ENCODE measurements at places on chromosomes 7 and 10. TPM values are rescaled to one million over a fixed set of nuclear protein-coding genes. Genes with fewer than 3 reads are reported as not detected.

Gene TRIM50
- total RNA-seq, result 0.20 TPM

Gene PLEKHS1
- total RNA-seq, result not detected

DNA sequence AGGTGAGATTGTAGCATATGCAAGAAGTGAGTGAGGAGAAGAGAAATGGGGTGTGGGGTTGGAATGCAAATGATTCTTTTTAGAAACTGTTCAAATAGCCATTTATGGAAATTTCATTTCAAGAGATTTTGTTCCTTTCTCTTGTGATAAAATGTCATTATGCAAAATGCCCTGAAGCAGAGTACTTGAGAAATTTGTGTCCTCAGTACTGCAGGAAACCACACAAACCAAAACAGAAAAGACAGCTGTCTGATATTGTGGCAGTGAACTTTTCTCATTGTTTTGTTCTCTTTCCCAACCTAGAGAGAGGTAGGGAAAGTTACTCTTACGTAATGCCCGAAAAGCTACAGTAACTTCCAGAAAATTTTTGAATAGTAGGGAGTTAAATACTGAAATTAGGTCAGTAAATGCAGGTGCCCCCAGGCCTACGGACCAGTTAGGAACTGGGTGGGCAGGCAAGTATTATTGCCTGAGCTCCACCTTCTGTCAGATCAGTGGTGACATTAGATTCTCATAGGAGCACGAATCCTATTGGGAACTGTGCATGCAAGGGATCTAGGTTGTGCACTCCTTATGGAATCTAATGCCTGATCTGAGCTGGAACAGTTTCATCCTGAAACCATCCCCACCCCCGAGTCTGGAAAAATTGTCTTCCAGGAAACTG, 34.0 kb downstream of the DLD start:
- no peak for DNase-seq

DNA sequence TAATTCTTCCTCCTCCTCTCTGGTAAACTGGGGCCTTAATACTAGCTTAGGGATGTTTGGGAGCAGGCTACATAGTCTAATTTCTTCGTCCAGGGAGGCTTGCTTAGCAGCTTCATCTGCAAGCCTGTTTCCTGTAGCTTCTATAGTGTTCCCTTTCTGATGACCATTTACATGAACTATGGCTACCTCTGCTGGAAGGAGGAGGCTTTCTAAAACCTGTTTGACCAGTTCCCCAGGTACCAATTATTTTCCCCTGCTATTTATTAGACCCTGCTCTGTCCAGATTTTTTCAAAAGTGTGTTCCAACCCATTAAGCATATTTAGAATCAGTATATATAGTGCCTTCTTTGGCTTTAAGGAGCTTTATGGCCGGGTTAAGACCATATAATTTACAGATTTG, 38.8 kb upstream of the DNAH11 start:
- DNase-seq, result no peak

DNA sequence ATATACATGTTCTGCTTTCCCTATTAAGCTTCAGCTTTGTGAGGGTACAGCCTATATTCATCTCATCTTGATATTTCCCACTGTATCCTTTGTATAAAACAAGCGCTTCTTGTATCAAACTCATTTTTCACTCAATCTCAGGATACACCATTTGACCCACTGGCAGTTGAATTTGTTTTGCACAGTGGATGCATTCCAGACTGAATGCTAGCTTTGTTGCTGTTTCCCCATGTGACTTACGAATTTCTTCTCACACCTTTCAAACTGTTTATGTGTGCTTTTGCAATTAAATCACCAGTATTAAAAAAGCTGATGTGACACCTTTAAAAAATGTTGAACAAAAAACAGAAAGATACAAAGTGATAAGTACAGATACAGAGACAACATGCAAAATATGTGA, 180.9 kb downstream of the ZNF438 start:
- DNase-seq, result no peak

DNA sequence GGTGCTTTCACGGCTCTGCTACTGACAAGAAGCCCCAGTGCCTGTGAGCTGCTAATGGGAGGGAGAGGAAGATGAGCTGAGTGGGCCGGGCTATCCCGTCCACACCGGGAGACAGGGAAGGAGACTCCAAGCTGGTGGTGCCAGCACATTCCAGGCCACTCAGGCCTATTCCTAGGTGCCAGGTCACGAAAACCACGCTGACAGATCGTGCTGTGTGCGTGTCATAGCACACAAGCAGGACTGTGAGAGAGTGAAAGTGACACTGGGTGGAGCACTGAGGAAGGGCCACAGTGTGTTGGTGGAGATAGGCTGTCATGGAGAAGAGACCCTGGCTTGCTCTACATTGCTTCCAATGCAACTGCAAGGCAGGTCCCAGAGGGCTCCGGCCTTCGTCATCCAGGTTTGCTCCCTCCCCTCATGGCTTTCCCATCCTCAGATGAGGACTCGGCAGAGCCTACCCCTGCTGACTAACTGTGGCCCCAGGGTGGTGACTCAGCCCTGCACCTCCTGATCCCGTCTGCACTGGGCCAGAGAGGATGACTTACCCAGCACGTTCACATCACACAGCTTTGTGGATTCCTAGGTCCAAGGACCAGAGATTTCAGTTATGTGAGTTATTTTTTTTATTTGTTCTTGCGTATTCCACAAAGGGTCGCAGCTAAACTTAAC, 167.3 kb downstream of the EGFR start:
- DNase-seq, result no peak

- DNase-seq, result no peak
Observed at GRCh38 chr7:21243265-21243664, 184.6 kb upstream of the SP4 start.

GRCh38 chr10:100766693-100767421, 21.5 kb downstream of the PAX2 start:
- DNase-seq, result peak; percentile 25

- DNase-seq, result no peak
Observed at GRCh38 chr7:46932676-46933424, 649.1 kb downstream of the TNS3 start.

DNA sequence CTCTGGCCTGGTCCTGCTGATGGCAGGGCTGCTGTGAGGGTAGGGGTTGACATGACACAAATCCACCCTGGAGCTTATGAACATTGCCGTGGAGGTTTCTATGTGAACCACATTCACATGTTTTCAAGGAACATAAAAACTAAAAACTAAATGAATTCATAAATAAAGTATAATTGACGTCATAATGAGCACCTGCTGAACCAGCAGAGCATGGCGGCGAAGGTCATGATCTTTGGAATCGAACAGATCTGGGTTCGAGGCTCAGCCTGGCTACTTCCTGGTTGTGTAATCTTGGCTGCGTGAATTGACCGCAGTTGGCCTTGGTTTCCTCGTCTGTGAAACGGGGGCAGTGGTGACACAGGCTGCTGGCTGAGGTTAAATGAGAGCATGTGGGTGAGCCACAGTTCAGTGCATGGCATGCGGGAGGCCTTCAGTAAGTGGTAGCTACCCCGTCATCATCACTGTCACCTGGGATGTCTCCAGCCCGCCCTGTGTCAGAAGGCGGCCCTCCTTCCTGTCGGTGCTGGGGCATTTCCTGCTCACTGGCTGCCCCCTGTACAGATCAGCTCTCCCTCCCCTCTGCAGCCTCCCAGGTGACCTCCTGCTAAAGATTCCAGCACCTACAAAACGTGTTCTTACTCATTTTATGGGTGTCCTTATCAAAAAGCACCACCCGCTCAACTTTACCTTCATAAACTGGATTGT, 190.3 kb upstream of the SHH start:
- DNase-seq, result no peak

DNA sequence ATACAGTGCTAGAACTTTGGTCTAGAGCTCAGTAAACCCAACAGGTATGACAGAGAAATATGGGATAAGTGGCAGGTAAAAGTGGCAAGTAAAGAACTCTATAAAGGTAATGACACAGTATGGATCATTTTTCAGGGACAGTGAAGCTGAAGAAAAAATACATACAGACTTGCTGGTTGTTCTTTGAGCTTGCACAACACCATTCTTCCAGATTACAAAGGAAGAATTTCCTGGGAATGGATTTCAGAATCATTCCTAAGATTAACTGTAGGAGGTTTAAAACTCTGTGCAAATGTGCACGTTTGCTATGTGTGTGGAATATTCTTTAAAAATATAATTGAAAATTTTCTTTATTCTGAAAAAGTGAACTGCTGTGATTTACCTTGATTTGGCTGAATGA, 36.0 kb downstream of the PHF14 start:
- no peak for DNase-seq

GRCh38 chr7:91603707-91604106, 276.8 kb downstream of the MTERF1 start:
- no peak for DNase-seq

- no peak for DNase-seq
Observed at GRCh38 chr10:74415146-74415839, 264.3 kb downstream of the ADK start.

DNA sequence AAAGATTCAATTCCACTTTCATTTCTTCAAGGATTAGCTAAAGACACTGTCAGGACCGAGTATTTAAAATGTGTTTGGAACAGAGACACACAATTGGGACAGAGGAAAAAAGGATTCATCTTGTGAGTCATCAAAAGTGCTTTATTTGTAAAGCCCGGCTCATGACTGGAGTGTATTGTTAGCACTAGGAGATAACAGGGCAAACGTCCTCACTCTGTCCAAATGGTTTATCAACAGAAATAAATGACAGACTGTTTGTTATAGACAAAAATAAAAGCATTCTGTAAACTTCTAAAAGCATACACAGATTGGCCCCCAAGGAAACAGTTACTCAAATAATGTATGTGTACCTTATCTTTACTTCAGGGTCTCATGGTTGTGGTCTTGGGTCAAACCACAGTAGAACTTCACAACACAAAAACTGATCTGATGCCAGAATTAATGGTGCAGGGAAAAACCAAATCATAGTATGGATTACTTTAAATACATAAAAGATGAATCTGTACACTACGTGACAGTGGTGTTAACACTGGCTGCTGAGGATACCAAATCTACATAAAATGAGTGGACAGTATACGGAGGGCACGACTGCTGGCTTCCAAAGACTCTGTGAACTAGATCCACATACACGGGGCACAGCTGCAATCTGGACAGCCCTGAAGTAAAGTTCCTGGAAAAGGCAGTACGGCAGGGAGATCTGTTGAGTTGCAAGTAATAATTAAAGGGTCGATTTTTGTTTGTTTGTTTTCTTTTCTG, 179.4 kb downstream of the PIP4K2A start:
- DNase-seq, result no peak

Gene PDE6C
- not detected for total RNA-seq

DNA sequence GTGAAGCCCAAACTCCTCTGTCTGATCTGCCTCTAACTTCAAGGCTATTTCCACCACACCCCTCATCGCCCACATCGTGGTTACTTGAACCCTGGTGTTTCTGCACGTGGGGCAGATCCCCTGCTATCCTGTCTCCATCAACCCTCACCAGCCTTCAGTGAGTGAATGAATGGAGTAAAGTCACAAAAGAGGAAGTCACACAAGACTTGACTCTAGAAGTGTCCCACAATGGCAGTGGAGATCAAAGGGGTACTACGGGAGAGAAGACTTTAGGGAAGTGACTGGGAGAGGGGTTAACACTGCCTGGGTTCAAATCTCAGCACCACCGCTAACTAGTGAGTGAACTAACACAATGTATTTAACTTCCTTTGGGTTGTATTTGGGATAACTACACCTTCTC, 85.9 kb downstream of the COBL start:
- no peak for DNase-seq

DNA sequence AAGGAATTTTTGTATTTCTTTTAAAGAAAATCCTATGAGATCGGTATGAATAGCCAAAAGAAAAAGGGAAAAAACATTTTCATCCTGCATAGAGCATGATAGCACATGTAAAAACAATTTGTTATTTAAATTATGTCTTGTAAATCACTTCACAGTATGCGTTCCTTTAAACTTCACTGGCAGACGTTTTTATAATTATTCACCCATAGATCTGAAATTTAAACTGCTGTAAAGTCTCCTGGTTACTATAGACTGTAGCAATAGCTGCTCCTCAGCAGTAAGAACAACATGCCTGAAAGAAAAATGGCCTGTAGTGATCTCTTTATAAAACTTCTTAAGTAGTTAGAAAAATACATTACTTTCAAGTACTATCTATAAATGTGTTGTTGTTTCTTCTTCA, 26.5 kb downstream of the CAPZA2 start:
- no peak for DNase-seq

DNA sequence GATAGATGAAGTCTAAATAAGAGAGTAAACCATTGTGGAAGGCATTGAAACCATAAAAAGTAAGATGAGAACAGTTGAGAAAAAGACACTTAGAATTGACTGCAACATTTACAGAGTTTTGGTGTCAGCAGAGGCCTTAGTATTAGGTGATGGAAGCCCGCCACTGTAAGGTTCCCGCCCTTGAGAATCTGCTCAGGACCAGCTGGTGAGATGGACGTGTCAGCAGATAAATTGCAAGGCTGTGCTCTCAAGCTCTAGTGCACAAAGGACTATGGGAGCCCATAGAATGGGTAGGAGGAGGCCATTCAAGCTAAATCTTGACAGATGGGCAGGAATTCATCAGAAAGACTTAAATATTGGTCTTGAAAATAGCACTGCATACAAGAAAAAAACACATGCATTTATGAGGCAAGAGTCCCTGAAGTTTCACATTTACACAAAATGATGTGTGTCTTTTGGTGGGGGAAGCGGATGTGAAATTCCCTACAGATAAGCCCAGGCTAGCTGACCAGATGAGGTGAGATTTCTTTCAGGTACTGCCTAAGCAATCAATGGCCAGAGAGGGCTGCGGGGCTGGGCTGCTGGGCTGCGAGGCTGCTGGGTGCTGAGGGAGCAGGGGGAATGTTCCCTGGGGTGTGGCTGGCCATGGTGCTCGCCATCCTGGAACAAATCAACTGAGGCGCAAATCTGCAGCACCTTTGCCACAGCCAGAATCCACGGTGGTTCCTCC, 42.5 kb downstream of the SYPL1 start:
- no peak for DNase-seq

- no peak for DNase-seq
Observed at GRCh38 chr10:17445400-17445998, 8.9 kb downstream of the ST8SIA6 start.

GRCh38 chr7:48074204-48074654, 14.8 kb upstream of the UPP1 start:
- DNase-seq, result no peak

Gene SLC13A1
- total RNA-seq, result not detected

Gene NPTX2
- total RNA-seq, result 2.1 TPM

- DNase-seq, result peak; percentile 67
Observed at GRCh38 chr10:87818505-87819288, 671 bp upstream of the ATAD1 start.

GRCh38 chr7:110623436-110623835, 467.5 kb upstream of the LRRN3 start:
- DNase-seq, result no peak

DNA sequence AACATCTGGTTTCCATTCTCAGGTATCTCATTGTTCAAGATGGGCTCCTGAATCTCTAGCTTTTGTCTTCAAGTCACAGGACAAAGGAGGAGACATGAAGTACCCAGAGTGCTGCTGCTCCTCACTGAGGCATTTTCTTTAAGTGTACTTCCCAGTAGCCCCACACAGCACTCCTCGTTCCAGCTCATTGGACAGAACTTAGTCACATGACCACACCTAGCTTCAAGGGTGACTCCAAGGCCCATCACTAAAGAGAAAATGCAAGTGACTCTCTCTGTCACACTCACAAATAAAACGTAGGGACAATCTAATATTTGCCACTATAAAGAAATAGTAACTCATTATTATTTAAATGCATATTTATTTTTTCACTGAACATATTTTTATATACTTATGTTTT, 58.3 kb upstream of the NEUROD6 start:
- DNase-seq, result no peak

All from upper lobe of right lung (tissue), 1 donor.